ENCODE measurements at places on chromosomes 2 and 18.

DNA sequence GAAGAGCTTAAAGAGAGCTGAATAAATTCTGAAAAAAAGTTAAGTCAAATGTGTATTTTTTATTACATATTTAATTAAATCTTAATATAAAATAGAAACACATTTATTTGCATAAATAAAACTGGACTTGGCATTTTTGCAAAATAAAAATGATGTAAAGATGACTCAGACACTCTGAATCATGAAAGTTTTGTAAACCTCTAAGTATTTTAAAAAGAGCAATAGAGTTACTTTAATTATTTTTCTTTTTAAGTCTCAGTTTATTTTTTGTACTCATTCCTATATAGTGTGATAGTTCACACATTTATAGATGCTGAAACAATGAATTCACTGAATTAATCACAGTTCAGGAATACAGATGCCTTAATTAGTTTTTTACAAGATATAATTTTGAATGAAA lies 109.9 kb upstream of the DTNA start:
- no peak for DNase-seq

- DNase-seq: no peak
These were observed 8.5 kb downstream of the RFX8 start for GRCh38 chr2:101466426-101466825.

DNA sequence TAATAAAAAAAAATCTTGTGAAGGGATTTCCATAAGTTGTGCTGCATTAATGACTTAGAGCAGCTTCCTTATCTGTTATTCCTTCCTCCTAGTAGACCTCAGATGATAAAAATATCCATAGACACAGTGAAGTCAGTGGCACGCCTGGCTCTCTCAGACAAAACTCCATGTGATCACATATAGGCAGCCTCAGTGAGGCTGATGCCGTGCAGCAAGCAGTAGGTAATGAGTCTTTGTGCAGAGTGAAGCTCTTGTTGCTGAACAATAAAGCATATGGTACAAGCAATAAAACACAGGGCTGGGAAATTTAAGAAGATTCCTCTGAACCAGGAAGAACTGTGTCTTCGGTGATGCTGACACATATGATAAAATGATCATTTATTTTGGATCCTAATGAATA lies 102.7 kb downstream of the CSRNP3 start:
- no peak for DNase-seq

- no peak for DNase-seq
These were observed 30.4 kb downstream of the SERTAD2 start for GRCh38 chr2:64623242-64623850.

Data from GM12864 (cell line).